Neural crest cell (in vitro differentiated cells): ENCODE measurements at places on chromosomes 4 and X. TPM values are rescaled to one million over a fixed set of nuclear protein-coding genes. Genes with fewer than 3 reads are reported as not detected.

Gene AVPR2
- total RNA-seq = not detected in 2 replicates

Gene P2RY4
- total RNA-seq = 0.19 TPM in 1 of 2 replicates, not detected in the other

Gene KLHL34
- not detected in 2 replicates for total RNA-seq

DNA sequence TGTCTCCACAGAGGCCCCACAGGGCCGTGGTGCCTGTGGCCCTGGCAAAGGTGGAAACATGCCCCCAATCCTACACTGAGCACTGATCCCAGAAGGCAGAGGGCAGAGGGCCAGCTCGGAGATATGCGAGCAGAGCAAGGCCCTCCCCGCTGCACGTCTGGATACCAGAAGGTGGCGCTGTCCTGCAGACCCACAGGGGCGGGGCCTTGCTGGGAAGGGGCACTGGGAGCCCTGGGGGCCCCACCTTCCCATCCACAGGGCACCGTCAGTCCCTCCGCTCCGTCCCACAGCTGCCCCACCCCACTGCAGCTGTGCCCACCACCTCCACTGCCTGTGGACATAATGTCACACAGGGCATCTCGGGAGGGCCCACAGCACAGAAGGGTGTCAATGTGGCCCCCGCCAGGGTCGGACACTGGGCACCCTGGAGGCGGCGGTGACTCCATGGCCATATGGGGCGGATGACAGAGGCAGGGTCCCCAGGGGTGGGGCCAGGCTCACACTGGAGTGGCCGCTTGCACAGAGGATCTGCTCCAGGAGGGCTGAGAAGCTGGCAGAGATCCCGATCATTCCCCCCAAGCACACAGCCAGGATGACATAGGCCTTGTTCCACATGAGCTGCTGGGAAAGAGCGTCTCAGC, 4.8 kb downstream of the SLC49A3 start:
- H3K27ac ChIP-seq = no peak overlapping the region
- peaks cover 4% of the 10 kb centered on the region for H3K27me3 ChIP-seq
- H3K4me1 ChIP-seq = peaks cover 3% of the 10 kb centered on the region
- H3K4me3 ChIP-seq = no peak overlapping the region
- peak; percentile 54 for DNase-seq
- H3K36me3 ChIP-seq = no peaks in the 10 kb centered on the region

GRCh38 chr4:118992149-118992548, 103.5 kb downstream of the SYNPO2 start:
- H3K27ac ChIP-seq = no peak overlapping the region
- no peaks in the 10 kb centered on the region for H3K4me1 ChIP-seq
- DNase-seq = no peak
- H3K36me3 ChIP-seq = no peaks in the 10 kb centered on the region

- H3K27ac ChIP-seq = no peak overlapping the region
- peaks cover 15% of the 10 kb centered on the region for H3K27me3 ChIP-seq
- DNase-seq = no peak
- no peak overlapping the region for H3K4me3 ChIP-seq
- H3K4me1 ChIP-seq = no peaks in the 10 kb centered on the region
- no peaks in the 10 kb centered on the region for H3K36me3 ChIP-seq
These were observed 41.9 kb downstream of the PTCHD1 start for GRCh38 chrX:23376581-23376980.

- peaks cover 2% of the 10 kb centered on the region for H3K27me3 ChIP-seq
- H3K36me3 ChIP-seq = no peaks in the 10 kb centered on the region
- DNase-seq = peak; percentile 10
- no peak overlapping the region for H3K27ac ChIP-seq
These were observed 181.1 kb upstream of the WDFY3 start for GRCh38 chr4:85147481-85148076.
